Stimulated activated CD4-positive, alpha-beta T cell treated with anti-CD3 and anti-CD28 coated beads, Interleukin-1b, Interleukin-23, amount 100 ng/mL, for 1 hour (primary cell): ENCODE measurements at places on chromosomes 5 and 9.

- DNase-seq: no peak
These were observed 8.4 kb downstream of the EEIG1 start for GRCh38 chr9:127972236-127972871.

DNA sequence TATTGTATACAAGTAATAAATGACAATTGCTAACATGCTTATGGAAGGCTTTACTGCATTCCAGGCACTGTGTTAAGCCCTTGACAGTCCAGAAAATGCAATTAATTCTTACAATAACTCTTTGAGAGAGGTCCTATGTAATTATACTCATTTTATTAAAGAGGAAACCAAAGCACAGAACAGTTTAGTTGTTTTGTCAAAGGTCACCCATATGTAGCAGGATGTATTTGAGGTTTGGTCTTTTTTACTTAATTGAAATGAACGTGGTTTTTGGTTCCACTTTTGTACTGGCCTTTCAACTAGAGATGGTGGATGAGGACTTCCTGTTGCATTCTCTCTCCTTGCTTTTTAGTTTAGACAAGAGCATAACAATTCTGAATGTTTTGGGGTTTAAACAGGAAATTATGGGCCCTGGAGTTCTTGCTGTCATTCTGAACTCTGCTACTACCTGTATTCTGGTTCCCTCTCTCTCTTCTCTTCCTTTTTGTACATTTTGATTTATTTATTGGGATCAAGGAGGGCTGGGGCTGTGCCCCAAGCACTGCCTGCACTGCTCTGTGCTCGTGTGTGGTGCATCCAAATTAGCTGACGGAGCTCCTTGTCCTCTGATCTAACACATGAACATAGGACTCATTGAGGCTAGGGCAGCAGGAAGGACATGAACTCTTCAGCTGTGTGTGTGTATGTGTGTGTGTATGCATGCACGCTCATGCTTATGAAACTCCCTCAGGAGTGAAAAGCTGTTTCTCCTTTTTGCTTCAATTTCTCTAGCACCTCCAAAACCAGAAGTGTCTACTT is 47.4 kb downstream of the SLC28A3 start:
- no peak for DNase-seq

GRCh38 chr5:93022796-93023447 is 558.1 kb downstream of the NR2F1-AS1 start:
- no peak for DNase-seq

DNA sequence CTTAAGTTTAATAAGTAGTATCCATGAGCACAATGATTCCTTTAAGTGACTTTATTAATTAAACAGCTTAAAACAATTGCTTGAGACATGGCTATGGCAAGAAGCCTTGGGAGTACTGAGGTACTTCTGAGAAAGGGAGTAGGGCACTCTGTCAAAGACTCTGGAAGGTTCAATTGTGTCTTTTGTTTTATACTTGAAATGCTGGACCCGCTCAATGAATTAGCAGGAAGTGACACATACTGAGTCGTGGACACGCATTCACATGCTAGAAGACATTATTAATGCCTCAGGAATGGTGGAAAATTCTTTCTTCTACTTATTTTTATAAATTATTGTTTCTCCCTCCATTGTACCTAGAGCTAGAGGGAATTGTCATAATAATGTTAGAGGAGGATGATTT is 347.3 kb upstream of the ZNF608 start:
- no peak for DNase-seq

DNA sequence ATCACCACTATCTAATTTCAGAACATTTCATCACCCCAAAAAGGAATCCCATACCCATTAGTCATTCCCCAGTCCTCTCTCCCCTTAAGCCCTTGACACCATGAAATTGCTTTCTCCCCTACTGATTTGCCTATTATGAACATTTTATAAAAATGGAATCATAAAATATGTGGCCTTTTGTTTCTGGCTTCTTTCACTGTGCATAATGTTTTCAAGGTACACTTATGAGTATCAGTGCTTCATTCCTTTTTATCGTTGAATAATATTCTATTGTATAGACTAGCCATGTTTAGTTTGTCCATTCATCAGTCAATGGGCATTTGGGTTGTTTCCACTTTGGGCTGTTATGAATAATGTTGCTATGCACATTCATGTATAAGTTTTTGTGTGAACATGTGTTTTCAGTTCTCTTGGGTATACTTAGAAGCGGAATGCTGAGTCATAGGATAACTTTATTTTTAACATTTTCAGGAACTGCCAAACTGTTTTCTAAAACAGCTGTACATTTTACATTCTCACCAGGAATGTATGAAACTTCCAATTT is 40.4 kb upstream of the FGF1 start:
- DNase-seq: no peak

DNA sequence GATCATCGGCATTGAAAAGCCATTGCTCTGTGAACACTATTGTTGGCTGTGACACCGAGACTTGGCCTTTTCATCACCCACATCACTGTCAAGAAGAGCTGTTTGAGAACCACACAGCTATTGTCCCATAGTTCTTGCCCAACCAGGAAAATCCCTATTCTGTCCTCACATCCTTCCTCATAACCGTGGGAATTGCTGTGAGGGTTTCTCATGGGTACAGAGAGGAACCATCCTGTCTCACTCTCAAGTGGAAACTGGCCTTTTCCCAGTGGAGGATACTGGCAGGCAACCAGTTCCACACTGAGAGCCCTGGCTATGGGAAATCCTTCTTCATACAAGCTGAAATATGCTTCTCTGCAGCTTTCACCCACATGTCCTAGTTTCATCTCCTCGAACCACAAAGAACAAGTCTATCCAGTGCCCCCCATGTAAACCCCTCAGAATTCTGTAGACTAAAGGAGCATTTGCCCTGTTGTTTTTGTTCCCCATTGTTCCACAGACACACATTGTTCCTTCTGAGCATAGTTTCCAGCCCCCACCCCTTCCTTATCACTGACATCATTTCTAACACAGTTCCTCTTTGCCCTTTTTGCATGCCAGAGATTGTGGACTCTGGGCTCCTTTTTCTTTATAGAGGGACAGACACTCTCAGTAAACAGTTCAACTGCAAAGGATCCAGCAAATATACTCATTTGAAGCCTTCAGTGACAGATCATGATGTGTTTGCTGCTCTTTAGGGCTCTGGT is 57.8 kb upstream of the C5orf46 start:
- DNase-seq: no peak

DNA sequence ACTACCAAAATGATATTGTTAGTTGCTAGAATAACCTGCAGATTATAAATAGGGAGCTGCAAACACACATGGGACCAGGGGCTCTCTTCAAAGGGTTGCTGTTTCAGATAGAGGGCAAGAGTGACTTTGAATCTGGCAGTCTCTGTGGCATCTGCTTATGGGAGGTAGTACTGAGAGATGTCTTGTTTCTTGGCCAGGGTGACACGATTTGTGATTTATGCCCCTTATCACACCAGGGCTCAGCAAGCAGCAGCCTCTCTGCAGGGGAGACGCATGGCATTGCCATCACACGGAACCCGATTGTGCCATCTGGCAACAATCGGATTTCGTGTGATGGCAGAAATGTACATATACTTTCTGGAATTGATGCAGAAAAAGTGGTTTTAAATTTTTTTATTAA is 615.6 kb downstream of the ZNF608 start:
- DNase-seq: no peak

DNA sequence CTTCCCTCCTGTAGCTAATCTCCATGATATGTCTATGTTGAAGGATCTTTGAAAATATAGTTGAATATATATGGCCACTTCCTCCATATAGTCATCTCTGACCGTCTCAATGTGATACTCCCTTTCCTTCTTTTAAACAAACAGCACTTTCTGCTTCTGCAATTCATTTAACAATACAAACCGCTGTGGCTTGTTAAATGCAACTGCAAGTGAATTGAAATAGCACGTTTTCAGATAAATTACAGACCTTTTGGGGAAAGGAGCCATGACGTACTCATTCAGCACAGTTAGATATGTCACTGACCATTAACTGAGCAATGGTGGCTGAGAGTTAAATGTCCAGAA is 82.5 kb downstream of the FBXO38 start:
- no peak for DNase-seq

DNA sequence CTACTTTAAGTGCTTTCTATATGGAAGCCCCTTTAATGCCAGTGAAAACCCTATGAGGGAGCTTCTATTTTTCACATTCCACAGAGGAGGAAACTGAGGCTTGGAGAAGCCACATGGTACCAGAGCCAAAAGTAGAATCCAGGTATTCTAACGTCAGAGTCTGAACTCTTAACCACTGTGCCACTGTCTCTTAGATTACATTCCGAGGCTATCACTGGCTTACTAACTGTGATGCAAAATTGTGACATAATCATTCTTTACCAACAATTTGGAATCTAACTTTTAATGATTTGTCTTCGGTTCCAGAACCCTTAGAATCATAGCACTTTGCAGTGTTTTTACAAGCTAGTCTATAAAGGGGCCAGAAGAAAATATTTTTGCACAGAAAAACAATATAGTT is 59.2 kb downstream of the SLC1A3 start:
- no peak for DNase-seq

DNA sequence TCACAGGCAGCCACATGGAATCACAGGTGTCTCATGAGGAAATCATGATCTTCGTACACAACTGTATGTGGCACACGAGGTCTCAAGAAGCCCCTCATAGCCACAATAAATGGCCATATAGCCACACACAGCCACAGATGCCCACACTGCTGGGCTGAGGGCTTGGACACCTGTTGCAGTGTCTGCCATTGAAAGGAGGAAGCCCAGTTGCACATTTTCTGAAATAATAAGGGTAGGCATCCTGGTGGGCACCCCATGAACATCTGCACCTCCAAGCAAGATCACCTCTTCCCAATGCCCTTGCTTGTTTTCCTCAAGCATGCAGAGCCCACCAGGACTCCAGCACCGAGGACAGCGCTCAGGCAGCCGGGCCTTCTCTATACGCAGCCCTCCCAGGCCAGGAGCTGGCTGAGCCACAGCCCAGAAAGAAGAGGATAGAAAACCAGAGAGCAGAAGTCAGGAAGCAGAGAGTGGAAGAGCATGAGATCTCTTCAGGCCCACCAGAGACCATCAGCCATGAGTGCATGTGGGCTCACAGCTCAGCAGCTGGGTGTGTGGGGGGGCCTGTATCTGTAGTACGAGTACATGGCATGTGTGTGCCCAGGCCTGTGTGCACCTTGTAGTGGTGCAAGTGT is 1.0 kb upstream of the ACSL6 start:
- no peak for DNase-seq

- DNase-seq: no peak
These were observed 20.0 kb downstream of the PRRT1B start for GRCh38 chr9:131565369-131565768.

- no peak for DNase-seq
These were observed 18.6 kb upstream of the PITX1 start for GRCh38 chr5:135052511-135053145.

GRCh38 chr5:64147849-64148441 is 17.7 kb upstream of the RNF180 start:
- DNase-seq: no peak

DNA sequence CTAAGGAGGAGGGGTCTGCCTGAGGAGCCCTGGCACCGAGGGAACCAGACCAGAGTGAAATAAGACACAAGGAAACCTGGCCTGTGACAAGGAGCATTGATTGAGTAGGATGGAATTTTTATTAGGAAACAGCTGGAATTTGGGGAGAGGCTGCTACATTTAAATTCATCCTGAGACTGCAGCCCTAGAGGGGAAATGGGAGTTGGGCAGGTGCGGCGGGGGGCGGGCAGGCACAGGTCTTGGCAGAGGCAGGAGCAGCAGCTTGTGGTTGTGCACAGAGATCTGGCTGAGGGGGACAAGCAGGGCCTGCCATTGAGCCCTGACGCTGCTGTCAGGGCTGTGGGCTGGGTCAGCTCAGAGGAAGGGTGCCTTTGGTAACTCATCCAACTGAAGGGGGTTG is 71.6 kb downstream of the PCDH1 start:
- no peak for DNase-seq

GRCh38 chr9:71921190-71921814 is 9.9 kb downstream of the C9orf85 start:
- DNase-seq: no peak

- DNase-seq: no peak
These were observed 93.4 kb downstream of the ANKH start for GRCh38 chr5:14777932-14778791.

DNA sequence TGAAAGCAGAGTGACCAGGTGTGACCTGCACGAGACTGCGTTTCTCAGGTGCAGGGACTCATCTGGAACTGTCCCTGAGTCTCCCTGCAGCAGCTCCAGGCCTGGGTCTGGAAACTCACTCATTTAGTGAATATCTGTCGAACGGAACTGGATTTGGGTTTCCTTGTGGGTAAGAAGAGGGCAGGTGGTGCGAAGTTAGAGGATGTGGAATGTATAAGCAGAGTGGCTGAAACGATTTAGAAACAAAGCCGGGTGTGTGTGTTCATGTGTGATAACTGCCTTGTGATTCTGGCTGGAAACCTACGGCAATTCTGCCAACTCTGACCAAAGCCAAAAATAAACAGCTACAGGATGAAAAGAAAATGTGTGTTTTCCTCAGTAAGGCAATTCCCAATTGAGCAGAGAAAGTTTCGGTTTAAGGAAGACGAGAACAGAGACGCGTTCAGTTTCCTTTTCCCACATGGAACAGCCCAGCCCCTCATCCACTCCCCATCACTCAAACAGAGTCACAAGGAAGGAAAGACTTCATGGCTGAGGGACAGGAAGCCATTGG is 130.3 kb downstream of the NSG2 start:
- DNase-seq: no peak

DNA sequence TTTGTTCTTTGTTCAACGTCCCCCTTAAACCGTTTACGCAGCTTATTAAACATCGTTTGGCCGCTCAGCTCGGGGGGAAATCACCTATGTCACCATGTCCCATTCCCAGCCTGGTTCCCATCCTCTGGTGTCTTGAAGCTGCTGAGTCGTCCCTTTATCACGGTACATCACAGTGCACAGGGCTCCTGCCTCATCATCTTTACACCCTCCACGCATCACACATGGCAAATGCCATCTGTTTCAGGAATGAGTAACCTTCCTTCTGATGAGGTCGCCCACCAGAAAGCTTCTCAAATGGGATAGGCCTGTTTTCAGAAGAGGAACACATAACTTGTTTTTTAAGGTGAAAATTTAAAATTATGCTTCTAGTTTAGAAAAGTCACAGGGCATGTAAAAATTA is 7.9 kb upstream of the LHX6 start:
- no peak for DNase-seq
